ENCODE measurements at places on chromosomes 11 and 22. TPM values are rescaled to one million over a fixed set of nuclear protein-coding genes. Genes with fewer than 3 reads are reported as not detected.

DNA sequence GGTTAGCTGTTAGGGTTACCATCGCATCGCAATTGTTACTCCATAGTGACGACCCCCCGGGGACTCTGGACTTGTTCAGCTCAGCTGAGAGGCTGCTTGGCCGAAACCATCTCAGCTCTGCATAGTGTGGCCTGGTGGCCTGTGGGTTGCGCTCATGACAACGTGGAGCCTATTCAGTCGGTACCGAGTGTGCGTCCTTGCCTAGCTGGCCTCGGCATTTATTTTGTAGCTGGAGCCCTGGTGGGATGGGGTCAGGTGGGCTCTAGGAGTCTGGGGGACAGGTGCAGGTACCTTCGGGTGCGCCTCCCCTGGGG, 13.5 kb downstream of the LRP5 start:
- DNase-seq, result no peak
- peaks cover 98% of the 10 kb centered on the region for H3K4me1 ChIP-seq
- H3K4me3 ChIP-seq, result no peak overlapping the region
- H3K27me3 ChIP-seq, result no peaks in the 10 kb centered on the region
- H3K36me3 ChIP-seq, result no peaks in the 10 kb centered on the region
- H3K27ac ChIP-seq, result no peak overlapping the region

Gene KLHL35
- not detected for total RNA-seq

GRCh38 chr11:95085117-95085816, 4.4 kb upstream of the ENDOD1 start:
- H3K36me3 ChIP-seq, result no peaks in the 10 kb centered on the region
- no peaks in the 10 kb centered on the region for H3K27me3 ChIP-seq
- no peaks in the 10 kb centered on the region for H3K4me1 ChIP-seq
- no peak overlapping the region for H3K4me3 ChIP-seq

- no peaks in the 10 kb centered on the region for H3K27me3 ChIP-seq
- H3K36me3 ChIP-seq, result no peaks in the 10 kb centered on the region
- no peak overlapping the region for H3K27ac ChIP-seq
- H3K4me3 ChIP-seq, result no peak overlapping the region
- no peak for DNase-seq
- H3K4me1 ChIP-seq, result no peaks in the 10 kb centered on the region
Measured at GRCh38 chr11:112665291-112665690, 295.9 kb upstream of the NCAM1 start.

DNA sequence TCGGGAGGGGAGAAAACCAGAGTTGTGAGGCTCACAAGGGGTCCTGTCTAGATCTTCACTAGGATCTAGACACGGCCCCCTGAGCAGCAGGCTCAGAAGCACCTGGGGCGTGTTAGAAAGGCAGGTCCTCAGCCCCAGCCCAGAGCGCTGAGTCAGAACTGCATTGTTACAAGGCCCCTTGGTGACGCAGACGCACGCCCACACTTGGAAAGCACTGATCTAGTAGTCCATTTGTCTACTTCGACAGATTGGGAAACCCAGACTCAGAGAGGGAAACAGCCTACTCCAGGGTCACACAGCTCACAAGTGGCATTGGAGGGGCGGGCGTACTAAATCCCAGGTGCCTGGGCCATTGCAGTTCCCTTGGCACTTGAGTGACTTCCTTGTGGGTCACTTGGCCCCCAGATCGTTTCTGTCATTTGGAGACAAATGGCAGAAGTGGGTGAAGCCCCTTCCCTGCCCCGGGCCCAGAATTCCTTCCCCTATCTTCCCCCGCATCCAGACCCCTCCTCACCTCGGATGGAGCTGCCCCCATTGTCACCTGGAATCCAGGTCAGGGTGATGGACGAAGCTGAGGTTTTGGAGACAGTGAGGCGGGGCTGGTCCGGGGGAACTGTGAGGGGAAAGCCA, 110.8 kb downstream of the CEP164 start:
- H3K27ac ChIP-seq, result no peak overlapping the region
- no peaks in the 10 kb centered on the region for H3K27me3 ChIP-seq
- no peaks in the 10 kb centered on the region for H3K4me1 ChIP-seq
- H3K4me3 ChIP-seq, result no peak overlapping the region

DNA sequence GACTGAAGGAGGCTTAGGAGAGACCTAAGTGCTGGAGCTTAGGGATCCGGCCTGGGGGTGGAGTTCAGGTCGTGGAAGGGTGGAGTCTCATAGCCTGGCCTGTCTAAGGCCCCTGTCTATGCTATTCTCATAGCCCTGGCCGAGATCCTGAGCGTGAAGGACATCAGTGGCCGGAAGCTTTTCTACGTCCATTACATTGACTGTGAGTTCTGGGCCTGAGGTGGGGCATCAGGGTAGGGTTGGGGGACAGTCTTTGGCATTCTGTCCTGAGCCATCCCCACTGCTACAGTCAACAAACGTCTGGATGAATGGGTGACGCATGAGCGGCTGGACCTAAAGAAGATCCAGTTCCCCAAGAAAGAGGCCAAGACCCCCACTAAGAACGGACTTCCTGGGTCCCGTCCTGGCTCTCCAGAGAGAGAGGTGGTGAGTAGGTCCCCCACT, 603 bp downstream of the KAT5 start:
- peaks cover 40% of the 10 kb centered on the region for H3K36me3 ChIP-seq
- DNase-seq, result no peak
- no peaks in the 10 kb centered on the region for H3K4me1 ChIP-seq
- H3K27me3 ChIP-seq, result no peaks in the 10 kb centered on the region
- peak overlapping the region; percentile 68 for H3K4me3 ChIP-seq
- peak overlapping the region; percentile 96 for H3K27ac ChIP-seq

Gene OSM
- total RNA-seq, result 0.83 TPM

DNA sequence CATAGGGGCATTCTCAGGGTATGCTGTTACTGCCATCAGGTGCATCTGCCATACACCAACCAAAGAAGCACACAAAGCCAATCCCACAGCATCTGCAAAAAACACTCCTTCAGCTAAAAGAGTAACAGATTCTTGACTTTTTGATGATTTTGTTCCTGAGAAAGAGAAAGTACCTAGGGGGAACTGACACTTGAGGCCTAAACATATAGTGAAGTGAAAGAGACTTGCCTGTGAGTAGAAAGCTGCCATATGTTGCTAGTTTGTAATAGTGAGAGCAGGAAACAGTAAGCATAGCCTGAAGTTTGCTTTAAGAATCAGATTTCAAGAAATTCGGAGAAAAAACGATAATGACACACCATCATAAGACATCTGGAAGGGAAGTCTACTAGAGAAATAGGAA, 97.9 kb upstream of the CTSC start:
- H3K27ac ChIP-seq, result no peak overlapping the region
- H3K27me3 ChIP-seq, result no peaks in the 10 kb centered on the region
- no peak for DNase-seq
- H3K4me1 ChIP-seq, result no peaks in the 10 kb centered on the region
- H3K36me3 ChIP-seq, result no peaks in the 10 kb centered on the region
- H3K4me3 ChIP-seq, result no peak overlapping the region
